ENCODE measurements at places on chromosomes 12 and 14.

GRCh38 chr14:70317969-70318634, 41.4 kb downstream of the COX16 start:
- no peak overlapping the region for H3K4me3 ChIP-seq
- H3K4me1 ChIP-seq, result no peaks in the 10 kb centered on the region
- H3K27me3 ChIP-seq, result peaks cover 25% of the 10 kb centered on the region
- DNase-seq, result no peak

- H3K4me3 ChIP-seq, result peak overlapping the region; percentile 89
- peaks cover 49% of the 10 kb centered on the region for H3K36me3 ChIP-seq
- no peaks in the 10 kb centered on the region for H3K27me3 ChIP-seq
Measured at GRCh38 chr12:1591543-1591942, 2.8 kb downstream of the FBXL14 start.

GRCh38 chr12:58034712-58035111, 93.3 kb downstream of the ATP23 start:
- H3K4me3 ChIP-seq, result no peak overlapping the region
- no peak for DNase-seq
- H3K27ac ChIP-seq, result no peak overlapping the region
- H3K4me1 ChIP-seq, result no peaks in the 10 kb centered on the region

DNA sequence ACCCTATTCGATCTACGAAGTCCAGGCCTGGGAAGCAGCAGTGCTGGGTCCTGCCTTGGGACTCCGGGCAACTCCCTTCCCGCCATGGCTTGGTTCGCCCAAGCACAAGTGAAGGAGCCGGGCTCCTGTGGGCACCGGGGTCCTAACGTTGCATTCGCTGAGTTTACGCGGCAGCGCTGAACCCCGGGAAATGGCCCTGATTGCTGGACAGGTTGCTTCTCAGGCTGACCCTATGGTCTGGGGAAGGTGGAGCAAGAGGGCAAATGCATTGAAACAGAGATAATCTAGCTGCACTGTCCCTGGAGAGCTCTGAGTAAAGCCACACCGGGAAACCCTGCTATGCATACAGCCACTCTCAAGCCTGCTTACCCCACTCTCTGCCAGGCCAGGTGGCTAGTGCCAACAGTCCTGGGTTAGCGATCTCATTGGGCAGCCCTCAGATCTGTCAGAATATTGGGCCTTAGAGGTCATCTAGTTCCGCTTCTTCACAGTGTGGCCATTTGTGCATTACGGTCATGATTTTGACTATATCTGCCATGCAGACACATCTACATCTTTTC, 11.3 kb downstream of the SYNE3 start:
- peaks cover 68% of the 10 kb centered on the region for H3K4me1 ChIP-seq
- H3K27ac ChIP-seq, result peak overlapping the region; percentile 85
- no peaks in the 10 kb centered on the region for H3K27me3 ChIP-seq
- H3K4me3 ChIP-seq, result peak overlapping the region; percentile 61

- H3K27ac ChIP-seq, result peak overlapping the region; percentile 90
- peaks cover 4% of the 10 kb centered on the region for H3K36me3 ChIP-seq
- peak overlapping the region; percentile 61 for H3K4me3 ChIP-seq
Measured at GRCh38 chr14:50045039-50045711, 71.2 kb downstream of the VCPKMT start.

DNA sequence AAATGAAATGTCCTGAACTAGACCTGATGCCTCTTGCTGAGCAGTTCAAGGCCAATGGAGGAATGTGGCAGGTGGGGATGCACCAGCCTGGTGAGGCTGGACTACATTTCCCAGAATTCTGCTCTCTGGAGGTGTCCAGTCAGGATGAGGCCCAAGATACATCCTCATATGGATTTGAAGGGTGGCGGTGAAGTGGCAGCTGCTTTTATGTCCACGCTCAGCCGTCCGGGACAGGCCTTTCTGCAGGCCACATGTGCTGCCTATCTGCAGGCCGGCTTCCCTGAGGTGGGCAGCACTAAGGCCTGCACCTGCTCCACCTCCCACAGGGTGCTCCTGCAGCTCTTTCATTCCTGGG, 230.2 kb downstream of the BCL11B start:
- no peak overlapping the region for H3K27ac ChIP-seq
- no peak for DNase-seq
- H3K27me3 ChIP-seq, result peaks cover 3% of the 10 kb centered on the region
- peaks cover 22% of the 10 kb centered on the region for H3K4me1 ChIP-seq
- H3K36me3 ChIP-seq, result peaks cover 4% of the 10 kb centered on the region
- no peak overlapping the region for H3K4me3 ChIP-seq

DNA sequence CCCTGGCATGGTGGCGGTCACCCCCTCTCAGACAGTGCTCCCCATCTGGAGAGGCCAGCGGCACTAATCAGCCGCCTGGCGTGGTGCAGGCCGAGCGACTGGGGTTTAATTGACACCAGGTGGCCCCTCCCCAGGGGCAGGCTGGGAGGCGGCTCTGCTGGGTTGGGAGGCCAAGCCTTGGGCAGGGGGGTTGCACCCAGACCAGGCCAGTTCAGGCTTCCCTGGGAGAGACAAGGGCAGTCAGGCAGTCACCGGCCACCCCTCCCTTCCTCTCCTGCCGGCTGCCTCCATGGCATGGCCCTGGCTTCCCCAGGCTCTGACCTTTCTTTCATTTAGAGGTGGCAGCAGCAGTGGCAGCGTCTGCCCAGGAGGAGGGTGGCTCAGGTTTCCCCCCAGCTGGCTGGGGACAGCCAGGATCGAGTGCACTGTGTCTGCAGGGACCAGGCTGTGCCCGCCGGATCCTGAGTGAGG, 78.1 kb upstream of the NOS1 start:
- H3K27me3 ChIP-seq, result no peaks in the 10 kb centered on the region
- H3K4me3 ChIP-seq, result no peak overlapping the region
- H3K4me1 ChIP-seq, result no peaks in the 10 kb centered on the region
- no peaks in the 10 kb centered on the region for H3K36me3 ChIP-seq
- H3K27ac ChIP-seq, result no peak overlapping the region

- H3K36me3 ChIP-seq, result no peaks in the 10 kb centered on the region
- DNase-seq, result no peak
- peaks cover 35% of the 10 kb centered on the region for H3K27me3 ChIP-seq
- no peak overlapping the region for H3K4me3 ChIP-seq
- H3K27ac ChIP-seq, result no peak overlapping the region
Measured at GRCh38 chr12:116392061-116392460, 114.6 kb upstream of the MED13L start.

DNA sequence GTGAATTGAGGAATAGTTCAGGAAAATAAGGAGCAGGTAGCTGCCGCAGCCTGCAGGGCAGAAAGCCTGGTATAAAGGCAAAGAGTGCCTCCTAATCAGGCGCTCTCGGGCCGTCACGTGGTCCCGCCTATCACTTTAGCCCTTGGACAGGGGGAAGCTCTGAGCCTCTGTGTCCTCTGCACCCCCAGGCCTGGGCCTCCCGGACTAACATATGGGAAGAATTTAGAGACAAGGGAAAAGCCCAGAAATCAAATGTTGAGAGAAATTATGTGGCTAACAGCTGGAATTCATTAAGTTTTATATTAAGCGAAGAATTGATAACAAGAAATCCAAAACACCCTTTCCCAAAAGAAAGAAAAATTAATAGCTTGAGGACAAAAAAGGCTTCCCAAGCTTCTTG, 417.7 kb downstream of the ATP23 start:
- no peak for DNase-seq
- no peaks in the 10 kb centered on the region for H3K4me1 ChIP-seq
- no peaks in the 10 kb centered on the region for H3K36me3 ChIP-seq
- H3K27me3 ChIP-seq, result peaks cover 13% of the 10 kb centered on the region

DNA sequence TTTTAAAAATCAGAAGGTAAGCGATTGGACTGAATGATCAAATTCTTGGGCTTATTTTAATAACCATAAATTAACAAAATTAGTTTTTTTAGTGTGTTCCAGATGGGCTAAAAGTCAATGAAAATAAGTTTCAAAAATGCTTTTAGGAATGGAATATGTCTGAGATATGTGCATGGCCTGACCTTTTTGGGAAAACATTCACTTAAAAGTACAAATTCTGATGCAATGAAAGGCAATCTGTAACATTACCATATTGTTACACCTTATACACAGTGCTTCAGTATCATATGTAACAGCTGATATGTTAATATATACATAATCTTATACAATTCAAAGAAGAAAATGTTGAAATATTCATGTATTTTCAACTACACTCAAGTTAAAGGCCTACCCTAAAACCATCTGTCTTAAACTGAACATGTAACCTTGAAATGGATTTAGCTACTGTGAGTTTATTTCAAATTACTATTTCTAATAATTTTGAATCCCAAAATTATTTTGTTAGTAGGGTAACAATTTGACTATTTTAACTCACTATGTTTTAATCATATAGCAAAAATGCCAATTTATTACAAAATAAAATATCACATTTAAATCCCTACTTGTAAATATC, 84.8 kb downstream of the EEA1 start:
- H3K4me1 ChIP-seq, result no peaks in the 10 kb centered on the region
- peaks cover 14% of the 10 kb centered on the region for H3K36me3 ChIP-seq
- no peak overlapping the region for H3K4me3 ChIP-seq
- H3K27ac ChIP-seq, result no peak overlapping the region

DNA sequence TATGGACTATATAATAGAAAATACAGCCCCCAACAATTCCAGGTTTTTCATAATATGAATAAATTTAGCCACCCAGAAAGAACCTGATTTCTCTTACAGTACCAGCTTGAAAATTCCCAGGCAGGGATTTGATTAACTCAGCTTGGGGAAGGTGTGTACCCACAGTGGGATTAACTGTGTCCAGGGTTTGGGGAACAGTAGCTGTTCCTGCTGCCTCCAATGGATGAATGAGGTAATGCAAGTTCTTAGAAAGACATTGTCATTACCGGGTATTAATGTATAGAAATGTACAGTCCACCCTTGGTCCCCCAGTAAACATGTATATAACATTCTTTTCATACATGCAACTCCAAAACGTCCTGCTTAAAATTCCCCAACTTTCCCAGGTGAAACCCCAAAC, 115.6 kb downstream of the LRIG3 start:
- no peak overlapping the region for H3K4me3 ChIP-seq
- no peaks in the 10 kb centered on the region for H3K36me3 ChIP-seq
- H3K27me3 ChIP-seq, result no peaks in the 10 kb centered on the region
- no peak for DNase-seq
- no peaks in the 10 kb centered on the region for H3K4me1 ChIP-seq

- no peak overlapping the region for H3K27ac ChIP-seq
- H3K27me3 ChIP-seq, result peaks cover 10% of the 10 kb centered on the region
- H3K4me1 ChIP-seq, result no peaks in the 10 kb centered on the region
- H3K36me3 ChIP-seq, result no peaks in the 10 kb centered on the region
Measured at GRCh38 chr12:109753959-109754358, 40.3 kb downstream of the FAM222A start.

All from effector memory CD8-positive, alpha-beta T cell (primary cell).